CD4-positive, alpha-beta T cell treated with Interleukin-21 for 1 hour (primary cell): ENCODE measurements at places on chromosomes 2 and 18.

DNA sequence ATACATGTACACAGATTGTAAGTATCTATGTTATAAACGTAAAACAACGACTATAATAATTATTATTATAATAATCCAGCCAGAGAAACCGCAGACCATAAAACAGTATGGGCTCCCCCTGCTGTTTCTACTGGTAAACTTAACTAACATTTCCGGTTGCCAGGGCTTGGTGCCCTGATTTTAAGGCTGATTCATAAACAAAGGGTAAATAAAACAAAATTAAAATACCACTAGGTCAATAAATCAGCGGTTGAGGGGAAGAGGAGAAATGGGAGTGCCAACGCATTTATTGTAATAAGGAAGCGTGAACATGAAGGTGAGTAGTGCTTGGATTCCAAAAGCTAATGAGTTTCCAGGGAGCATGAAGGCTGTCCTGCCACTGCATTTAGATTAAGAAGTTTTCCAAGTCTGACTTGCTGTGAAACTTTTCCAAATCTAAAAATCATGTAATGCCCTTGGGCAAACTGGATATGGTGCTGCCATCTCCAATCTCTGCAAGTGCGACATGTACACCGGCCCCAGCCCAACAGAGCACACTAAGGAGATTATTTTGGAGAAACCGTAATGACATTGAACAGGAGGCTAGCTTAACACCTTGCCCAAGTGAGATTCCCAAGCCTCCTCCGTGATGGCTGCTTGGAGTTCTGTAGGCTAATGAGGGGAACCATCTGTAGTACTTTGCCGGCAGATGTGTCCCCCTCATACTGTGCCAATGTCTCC, 50.7 kb upstream of the HNRNPA3 start:
- peak; percentile 42 for DNase-seq

DNA sequence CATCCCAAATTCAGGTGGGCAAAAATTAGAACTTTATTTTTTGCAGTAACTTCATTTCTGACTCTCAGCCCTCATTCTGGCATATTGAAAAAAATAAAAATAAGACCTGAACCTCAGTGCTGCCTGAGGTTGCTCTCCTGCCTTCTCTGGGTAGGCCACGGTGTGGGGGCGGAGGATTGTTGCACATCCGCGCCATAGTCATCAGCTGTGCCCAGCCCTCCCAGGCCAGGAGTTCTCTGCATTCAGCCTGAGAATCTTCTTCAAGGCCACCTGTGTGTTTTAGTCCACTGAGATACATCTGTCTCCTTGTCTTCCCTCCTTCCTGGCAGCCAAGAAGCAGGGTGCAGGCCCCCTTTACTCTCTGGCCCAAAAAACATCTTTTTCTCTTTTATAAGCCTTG, 94.7 kb downstream of the ARMC9 start:
- no peak for DNase-seq

GRCh38 chr2:86227685-86228084, 28.4 kb downstream of the MRPL35 start:
- no peak for DNase-seq

GRCh38 chr2:217858519-217859491, 144.0 kb downstream of the TNS1 start:
- DNase-seq = no peak

- DNase-seq = no peak
These were observed 516.3 kb upstream of the ID2 start for GRCh38 chr2:8165550-8165949.

DNA sequence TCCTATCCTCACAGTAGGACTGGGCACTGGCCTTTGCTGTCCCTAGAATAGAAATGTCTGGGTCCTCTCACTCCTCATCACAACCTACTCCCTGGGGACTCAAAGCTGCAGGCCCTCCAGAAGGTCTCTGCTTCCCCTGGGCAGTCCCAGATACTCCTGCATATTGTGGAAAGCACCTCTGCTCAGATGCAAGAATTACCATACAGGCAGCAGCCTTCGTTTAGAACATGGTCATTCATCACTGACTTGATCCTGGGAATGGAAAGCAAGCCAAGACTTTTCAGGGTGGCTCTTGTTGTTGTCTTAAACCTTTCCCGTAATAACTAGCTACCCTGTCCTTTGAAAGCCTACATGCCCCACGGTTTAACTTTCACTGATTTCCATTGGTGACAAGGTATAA, 53.1 kb upstream of the NPAS2 start:
- DNase-seq = no peak

GRCh38 chr18:69947361-69948133, at the start of gene CD226:
CD226 (minus strand) TSS chr18:69947873; CDS start chr18:69947406, 467 bp downstream.
- DNase-seq = peak; percentile 61

GRCh38 chr2:218980735-218981389, 4.1 kb downstream of the FEV start:
- no peak for DNase-seq

DNA sequence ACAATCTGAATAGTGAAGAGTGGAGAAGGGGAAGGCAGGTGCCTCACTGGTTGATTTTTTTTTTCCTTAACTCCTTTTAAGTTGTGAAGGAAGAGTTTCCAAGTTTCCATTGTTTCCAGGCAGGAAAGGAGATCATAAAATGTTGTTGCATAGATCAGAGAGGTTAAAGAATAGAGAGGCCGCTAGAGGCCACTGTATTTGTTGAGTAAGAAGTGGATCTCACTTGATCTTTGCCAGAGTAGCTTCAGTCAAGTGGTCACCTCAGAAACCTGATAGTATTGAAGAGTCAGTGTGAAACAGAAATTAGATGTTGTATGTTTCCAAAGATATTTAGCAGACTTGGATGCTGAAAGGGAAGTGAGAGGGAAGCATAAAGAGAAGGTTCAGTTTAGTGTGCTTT, 17.6 kb downstream of the CTNNA2 start:
- DNase-seq = no peak

GRCh38 chr2:46284260-46284659, 12.9 kb upstream of the EPAS1 start:
- no peak for DNase-seq

DNA sequence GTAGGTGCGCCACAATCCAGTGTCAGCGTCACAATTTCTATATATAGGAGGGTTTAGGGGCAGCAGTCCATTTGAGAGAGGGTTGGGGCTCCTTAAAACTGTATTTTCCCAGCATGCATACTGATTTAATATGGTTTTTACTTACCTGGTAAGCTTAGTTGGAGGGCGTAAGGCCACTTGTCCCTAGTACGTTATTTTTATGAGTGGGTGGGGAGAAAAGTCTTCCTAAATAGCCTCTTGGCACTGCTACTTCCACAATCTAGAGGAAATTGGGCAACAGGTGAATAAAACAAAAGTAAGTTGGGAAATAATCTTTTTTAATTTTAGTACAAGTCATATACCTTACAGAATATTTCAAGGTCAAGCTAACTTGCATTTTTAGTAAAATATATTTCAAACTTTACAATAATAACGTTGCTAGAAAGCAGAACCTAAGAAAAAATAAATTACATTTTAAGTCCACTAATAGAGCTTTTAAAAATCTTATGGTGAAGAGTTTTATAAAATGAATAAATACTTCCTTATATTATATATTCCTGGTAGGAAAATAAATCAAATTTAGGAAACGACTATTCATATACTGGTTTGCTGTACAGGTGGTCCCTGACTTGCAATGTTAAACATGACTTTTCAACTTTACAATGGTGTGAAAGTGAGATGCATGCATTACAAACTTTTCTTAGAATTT, 20.9 kb downstream of the DHRS9 start:
- no peak for DNase-seq

GRCh38 chr2:120346026-120346666, at the start of gene INHBB:
INHBB (plus strand) TSS chr2:120346136; CDS start chr2:120346189, 53 bp downstream.
- DNase-seq = no peak

- DNase-seq = no peak
These were observed 134.0 kb downstream of the SEPTIN10 start for GRCh38 chr2:109479804-109480203.

GRCh38 chr2:100544911-100545596, 17.7 kb upstream of the PDCL3 start:
- no peak for DNase-seq
